Right hindlimb (tissue), 1 donor: ENCODE measurements at places on chromosomes 11 and 22.

GRCh38 chr11:3962406-3962840 lies 107.0 kb downstream of the STIM1 start:
- DNase-seq: no peak

GRCh38 chr11:87726506-87726905 lies 448.7 kb downstream of the RAB38 start:
- no peak for DNase-seq

DNA sequence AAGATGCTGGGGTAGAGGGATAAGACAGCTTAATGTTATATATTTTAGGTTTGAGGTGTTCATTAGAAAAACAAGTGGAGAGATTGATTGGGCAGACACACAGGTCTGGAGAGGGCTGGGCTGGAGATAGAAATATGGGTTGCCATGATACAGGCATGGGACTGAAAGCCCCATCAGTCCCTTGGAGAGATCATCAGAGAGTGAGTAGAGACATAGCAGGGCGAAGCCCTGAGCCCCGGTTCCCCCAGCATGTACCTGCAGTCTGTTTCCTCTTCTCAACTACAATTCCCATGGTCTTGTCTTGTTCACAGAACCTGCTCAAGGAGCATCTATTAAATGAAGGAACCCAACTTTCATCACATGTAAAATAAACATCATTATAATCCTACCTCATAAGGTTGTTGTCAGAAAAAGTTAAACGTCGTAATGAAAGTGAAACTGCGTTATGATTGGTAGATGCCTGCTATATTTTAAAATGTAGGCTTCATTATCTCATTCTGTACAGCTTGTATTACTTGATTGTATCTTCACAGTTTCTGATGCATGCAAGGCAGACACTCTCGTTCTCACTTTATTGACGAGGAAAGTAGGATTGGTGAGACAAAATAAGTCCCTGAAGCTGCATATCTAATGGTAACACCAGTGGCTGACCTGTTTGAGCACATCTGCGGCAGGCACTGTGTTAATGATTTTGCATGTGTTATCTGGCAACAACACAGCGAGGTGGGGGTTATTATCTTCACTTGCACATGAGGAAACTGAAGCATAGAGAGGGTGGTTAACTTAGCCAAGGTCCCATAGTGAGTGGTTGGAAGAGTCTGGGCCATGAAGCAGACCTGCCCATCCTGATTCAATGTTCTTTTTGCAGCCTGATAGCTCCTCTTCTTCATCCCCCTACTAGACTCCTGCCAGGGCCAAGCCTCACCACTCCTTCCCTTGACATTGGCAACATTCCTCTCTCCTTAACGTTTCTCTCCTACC lies 63.5 kb downstream of the ENDOD1 start:
- no peak for DNase-seq

DNA sequence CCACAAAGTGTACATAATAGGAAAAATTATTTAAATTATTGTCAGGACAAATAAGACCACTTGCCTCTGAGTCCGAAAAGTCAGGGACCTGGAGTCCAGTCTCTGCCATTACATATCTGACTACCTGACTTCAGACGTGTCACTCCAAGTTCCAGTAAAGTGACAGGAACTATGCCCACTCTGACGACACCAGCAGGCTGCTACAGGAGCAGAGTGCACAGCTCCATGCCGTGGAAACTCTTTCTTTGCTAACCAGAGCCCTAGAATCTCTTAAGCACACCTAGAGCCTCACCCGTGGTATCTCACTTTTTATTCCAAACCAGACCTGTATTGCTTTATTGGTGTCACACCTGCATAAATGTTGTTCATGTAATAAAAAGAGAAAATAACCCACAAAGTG lies 93.7 kb downstream of the PLEKHA7 start:
- no peak for DNase-seq

GRCh38 chr11:11038782-11039181 lies 180.9 kb upstream of the ZBED5 start:
- no peak for DNase-seq

DNA sequence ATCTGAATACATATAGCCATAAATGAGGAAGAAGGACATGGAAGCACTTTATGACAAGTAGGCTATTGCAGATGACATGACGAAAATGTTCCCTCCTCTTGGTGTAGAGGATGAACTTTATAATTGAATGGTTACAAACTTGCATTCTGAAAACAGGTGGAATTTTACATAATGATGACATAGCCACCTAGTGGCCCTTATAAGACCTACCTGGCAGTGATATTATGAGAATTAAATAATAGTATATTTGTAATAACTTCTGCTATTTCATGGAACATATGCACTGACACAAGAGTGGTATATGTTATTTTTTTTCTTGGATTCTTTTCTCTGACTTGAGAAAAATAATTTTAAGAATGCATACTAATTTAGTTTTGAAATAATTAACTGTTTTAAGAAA lies 22.9 kb downstream of the TRIM22 start:
- DNase-seq: no peak

GRCh38 chr22:41725510-41726110 lies 26.3 kb downstream of the MEI1 start:
- no peak for DNase-seq

GRCh38 chr11:84564867-84565184 lies 1062.3 kb downstream of the DLG2 start:
- no peak for DNase-seq

DNA sequence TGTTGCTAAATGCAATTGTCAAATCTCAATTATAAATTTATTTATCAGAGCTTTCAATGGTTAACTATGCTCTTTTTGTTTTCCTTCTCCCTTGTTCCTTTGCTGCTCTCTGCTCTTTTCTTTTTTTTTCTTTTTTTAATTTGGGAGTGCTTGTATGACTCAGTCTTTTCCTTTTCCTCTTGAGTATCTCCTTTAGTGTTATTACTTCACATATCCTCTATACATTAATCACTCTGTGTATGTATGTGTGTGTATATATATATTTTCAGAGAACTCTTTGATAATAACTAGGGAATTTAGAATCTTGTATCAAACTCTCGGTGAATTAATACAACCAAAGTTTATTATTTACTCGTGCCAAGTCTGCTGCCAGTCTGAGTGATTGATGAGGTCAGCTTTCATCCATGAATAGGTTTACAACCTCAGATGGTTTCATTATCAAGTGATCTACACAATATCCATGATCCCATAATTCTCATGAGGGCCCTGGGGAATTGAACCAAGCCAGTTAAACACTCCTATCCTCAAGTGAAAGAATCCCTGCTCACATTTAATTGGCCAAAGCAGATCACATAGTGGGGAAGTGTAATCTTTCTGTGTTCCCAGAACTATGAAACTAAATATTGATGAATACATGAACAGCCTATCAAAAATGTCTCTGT lies 743.4 kb upstream of the CNTN5 start:
- no peak for DNase-seq

DNA sequence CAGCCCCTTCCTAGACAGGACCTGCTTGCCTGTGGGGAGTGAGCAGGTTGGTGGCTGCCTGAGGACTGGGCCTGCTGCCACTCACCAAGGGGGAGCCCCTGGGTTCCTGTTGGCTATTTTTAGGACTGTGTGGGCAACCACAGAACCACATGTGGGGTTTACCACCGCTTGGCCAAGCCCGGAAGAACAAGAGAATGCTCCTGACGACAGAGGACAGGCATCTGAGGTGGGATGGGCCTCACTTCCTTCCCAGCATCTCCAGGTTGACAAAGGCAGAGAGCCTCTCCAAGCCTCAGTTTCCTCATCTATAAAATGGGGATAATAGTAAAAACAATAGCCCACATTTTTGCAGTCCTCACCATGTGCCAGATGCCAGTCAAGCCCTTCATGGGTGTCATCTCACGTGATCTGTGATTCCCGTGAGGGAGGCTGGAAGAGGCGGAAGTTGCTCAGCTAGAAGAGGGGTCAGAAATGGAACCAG lies 43.6 kb downstream of the LRRC32 start:
- peak; percentile 58 for DNase-seq

GRCh38 chr11:67507864-67508485 lies at the start of gene CDK2AP2:
CDK2AP2 (minus strand) TSS chr11:67508162; CDS start chr11:67508082, 80 bp downstream.
- DNase-seq: peak; percentile 97

DNA sequence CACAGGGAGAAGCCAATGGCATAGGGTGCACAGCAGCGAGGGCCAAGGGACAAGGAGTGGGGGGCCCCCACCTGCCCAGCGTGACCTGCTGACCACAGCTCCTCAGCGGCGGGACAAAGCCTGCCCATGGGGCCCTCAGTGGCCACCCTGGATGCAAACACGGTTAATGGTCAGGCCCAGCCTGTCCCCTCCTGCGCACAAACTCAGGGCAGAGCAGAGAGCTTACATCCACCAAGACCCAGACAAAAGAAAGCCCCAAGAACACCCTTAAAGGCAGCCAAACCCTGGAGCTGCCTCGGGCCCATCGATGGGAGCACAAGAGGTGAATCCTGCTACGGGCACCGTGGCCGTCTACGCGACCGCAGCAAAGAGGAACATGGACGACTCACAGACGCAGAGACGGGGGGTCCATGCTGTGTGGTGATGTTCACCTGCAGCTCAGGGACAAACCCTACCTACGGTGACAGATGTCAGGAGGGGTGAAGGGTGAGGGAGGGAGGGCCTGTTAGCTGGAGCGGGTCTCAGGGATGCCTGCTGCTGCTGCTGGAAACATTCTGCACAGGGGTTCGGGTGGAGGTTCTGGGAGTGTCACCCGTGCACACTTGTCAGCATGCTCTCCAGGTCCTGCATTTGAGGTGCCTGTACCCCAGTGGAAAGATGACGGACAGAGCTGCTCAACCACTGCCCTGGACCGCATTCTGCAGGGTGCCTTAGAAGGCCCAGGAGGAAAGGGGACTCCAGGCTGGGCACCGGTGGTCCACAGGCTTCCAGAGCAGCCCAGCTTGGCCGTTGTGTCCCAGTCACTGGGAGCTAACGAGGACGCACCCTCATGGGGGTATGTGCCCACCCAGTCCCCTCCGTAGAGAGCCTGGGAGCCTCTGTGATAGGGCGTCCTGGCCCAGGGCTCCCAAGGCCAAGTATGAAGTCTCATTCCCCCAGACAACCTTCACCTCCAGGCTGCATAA lies 11.6 kb downstream of the ASCL2 start:
- no peak for DNase-seq
